ENCODE measurements at places on chromosomes 1 and 21.

DNA sequence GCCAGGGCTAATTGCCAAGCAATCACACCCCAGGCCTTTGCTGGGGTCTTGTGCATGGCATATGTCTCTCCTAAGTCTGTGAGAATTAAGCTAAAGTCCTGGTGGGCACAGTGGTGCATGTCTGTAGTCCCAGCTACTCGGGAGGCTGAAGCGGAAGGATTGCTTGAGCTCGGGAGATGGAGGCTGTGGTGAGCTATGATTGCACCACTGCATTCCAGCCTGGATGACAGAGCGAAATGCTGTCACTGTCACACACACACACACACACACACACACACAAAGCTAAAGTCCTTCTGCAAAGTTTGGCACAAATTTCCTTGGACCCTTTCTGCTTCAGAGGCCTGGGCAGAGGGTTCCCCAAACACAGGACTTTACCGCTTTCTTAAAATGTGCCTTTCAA is 31.3 kb upstream of the DNAJC11 start:
- DNase-seq, result no peak

DNA sequence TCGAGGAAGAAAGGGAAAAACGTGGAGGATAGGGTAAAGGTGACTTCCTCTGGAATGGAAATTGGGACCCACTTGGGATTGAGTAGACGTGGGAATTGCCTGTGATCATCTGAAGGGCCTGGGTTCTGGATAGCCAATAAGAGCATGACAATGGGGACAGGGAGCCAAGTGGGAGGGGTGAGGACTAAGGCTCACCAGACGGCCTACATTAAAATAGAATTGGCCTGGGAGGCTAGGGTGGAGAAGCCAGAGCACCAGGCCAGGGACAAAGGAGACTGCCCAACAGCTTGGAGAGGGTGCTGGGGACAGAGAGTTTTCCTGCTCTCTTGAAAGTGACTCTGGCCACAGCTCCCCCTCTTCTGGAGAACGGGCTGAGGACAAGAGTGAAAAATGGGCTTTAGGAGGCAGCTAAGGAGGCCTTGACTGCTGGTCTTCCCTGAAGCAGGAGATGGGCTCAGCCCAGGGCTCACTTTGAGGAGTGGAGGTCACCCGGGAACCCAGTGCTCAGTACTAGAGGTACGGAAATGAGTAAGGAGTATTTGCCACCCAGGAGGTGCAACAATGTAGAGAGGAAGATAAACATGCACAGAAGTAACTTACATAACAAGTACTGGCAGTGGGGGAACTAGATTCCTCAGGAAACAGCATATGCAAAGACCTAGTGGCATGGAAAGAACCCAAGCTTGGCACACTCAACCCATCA is 18.8 kb downstream of the INKA2 start:
- no peak for DNase-seq

DNA sequence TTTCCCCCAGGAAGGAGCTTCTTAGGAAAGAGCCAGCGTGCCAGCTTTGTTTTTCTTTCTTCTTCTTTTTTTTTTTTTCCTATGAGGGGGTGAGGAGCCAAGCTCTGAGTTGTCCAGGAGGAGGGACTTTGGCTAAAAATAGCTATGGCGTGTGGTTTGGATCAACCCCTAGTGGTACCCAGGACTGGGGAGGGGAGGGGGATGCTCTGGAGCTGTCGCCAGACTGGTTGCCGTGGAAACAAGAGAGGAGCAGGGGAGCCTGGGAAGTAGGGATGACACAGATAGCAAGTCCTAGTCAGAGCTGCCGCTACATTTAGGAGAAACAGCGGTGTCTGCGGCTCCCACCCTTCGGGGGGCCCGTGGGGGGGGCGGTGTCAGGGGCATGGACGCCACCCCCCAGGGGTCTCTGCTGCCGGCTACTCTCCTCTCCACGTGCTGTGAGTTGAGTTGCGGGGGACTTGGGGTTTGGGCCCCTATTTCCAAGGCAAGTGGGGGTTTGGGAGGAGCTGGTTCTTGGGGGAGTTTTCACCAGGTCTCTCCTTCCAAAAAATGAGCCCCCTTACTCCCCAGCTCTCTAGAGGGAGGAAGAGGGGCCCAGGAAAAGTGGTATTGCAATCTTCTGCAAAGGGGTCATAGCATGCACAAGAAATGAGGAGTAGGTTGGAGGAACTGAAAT is at the start of gene KCNJ9:
TSS of gene KCNJ9 (plus strand) at position 278 of the 676 bp plus-strand sequence. CDS start 2,493 bp downstream, outside the sequence.
- peak; percentile 56 for DNase-seq

DNA sequence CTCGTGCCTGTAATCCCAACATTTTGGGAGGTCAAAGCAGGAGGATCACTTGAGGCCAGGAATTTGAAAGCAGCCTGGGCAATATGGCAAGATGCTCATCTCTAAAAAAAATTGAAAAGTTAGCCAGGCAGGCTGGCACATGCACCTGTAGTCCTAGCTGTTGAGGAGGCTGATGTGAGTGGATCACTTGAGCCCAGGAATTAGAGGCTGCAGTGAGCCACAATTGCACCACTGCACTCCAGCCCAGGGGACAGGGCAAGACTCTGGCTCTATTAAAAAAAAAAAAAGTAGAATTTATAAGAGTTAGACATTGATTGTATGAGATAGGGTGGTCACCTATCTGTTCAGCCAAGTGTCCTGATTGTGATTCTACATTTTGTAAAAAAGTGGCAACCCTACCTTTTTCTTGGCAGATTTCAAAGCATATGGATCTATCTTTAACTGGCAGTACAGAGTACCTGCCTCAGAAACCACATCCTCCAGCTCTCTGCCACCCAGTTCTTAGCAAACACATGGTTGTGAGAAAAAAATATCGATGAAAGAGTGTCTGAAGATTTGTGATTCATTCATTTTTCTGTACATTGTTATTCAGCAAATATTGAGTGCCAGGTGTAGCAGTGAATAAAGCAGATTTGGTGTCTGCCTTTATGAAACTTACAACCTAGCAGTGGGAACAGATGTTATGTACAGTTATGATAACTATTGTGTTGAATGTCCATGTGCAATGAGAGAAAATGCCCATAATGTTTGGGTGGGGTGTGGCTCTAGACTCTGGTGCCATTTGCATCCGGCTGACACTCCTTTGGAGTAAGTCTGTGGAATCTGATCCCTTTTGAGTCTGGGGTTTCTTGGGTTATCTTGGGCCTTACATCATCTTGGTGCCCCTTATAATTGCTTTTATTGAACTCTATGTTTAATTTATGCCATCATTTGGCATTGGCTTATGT is 82.5 kb downstream of the ST3GAL3 start:
- DNase-seq, result no peak

DNA sequence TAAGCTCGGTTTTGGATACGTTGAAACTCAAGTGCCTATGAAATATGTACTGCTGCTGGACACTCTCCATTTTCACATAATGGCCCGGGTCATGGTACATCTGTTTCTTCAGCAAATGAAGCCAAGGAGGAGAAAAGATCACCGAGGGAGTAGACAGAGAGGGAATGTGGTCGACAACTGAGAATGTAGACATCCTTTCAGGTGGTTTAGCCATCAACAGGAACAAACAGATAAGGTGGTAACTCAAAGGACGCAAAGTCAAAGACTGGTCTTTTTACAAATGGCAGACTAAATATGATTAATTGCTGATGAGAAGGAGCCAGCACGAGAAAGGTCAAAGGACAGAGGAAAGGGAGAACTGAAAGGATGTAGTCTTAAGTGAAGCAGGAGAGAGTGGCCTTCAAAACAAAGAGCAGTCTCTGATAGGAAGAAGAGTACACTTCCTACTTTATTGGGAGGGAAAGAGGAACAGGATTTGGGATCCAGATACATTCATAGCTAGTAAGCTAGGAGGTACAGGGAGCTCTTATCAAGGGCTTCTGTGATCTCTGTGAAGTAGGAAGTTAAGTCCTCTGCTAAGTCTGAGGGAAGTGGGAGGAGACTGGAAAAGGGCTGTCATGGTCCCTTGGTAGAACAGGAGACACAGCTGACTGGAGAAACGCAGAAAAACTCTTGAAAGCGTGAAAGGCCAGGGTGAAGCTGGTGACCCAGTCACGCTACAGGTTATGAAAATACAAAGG is 28.3 kb downstream of the NUP133 start:
- no peak for DNase-seq

DNA sequence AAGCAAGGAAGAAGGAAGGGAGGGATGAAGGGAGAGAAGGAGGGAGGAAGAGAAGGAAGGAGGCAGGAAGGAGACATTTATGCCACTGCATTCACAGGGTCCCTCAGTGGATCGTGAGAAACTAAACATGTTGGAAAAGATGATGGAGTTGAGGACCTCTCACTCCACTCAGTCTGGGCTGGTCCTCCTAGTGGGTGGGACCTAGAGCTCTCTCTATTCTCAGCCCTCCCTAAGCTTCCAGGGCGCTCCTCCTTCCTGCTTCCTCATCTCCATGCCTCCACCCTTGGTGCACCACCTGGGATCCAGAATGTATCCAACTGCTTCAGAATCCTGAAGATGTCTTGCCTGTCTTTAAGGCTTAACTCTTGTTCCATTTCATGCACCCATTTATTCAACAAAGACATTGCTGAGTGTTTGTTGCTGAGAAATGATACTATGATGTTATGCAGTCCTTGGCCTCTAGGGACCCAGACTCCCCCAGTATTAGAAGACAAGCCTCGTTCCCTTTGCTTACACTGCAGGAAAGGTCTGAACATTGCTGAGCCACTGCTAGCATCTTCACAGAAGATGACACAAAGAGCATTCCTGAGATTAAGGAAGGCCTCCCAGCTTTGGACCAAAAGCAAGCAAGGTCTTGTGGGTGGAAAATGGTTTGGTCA is 88.5 kb downstream of the BEND5 start:
- DNase-seq, result no peak

- no peak for DNase-seq
These were observed 66.1 kb upstream of the TMPRSS2 start for GRCh38 chr21:41573902-41574690.

- DNase-seq, result no peak
These were observed 9.2 kb downstream of the PRKAA2 start for GRCh38 chr1:56654126-56654923.

GRCh38 chr21:27419153-27419552 is 452.3 kb upstream of the ADAMTS5 start:
- no peak for DNase-seq

DNA sequence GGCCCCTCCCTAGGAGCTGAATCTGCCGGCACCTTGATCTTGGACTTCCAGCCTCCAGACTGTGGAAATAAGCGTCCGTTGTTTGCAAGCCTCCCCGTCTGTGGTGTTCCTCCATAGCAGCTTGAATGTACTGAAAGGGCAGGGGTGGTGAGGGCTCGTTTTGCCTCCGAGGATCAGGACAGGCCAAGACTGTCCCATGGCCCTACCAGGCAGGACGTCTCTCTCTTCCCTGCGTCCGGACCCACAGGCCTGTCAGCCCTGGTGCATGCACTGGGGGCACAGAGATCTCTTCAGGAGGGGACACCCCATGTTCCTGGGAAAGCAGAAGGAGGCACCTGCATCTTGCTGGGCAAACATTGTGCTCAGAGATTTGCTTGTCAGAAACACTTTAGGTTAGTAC is 156.3 kb upstream of the C1orf174 start:
- DNase-seq, result no peak

DNA sequence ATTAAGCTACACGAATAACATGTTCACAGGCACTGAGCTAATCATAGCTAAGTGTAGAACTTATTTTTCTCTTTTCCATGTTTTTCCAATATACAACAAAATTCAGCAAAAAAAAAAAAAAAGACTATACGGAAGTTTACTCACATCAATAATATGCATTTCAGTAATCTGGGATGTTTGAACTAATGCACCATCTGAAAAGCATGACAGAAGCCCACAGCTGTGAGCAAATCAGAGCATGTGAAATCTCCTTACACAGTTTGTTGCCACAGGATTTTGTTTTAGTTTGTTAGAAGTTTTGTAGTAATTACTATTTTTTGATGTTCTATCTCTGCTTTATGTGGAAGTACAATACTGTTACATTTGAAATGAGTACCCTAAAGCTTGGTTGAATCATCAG is 1051.7 kb downstream of the TTLL7 start:
- no peak for DNase-seq

Data from RPMI7951 (cell line).